ENCODE measurements at places on chromosomes 16 and 17.

DNA sequence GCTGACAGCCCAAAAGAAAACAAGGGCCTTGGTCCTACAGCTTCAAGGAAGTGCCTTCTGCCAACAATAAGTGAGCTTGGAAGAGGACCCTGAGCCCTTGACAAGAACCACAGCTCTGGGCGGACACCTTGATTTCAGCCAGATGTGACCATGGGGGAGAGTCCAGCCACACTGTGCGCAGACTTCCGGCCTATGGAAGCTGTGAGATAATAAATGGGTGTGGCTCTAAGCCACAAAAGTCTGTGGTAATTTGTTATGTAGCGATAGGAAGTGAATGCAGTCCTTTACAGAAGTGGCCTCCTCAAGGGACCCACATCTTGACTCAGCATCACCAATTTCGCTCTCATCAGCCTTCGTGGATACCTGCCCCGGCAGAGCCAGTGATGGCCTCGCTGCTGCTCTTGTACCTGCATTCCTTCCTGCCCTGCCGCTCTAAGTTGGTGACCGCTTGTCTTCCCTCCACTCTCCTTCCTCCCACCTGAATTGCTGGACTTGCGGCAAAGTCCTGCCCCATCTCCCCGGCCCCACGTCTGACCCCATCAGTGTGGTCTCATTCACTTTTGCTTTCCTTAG is 29.3 kb downstream of the PRSS54 start:
- no peak for DNase-seq

GRCh38 chr16:49620869-49621240 is 235.1 kb downstream of the ZNF423 start:
- no peak for DNase-seq

GRCh38 chr16:64450177-64450576 is 671.7 kb downstream of the CDH11 start:
- no peak for DNase-seq

GRCh38 chr17:38981636-38982035 is 14.4 kb upstream of the FBXO47 start:
- DNase-seq = no peak

DNA sequence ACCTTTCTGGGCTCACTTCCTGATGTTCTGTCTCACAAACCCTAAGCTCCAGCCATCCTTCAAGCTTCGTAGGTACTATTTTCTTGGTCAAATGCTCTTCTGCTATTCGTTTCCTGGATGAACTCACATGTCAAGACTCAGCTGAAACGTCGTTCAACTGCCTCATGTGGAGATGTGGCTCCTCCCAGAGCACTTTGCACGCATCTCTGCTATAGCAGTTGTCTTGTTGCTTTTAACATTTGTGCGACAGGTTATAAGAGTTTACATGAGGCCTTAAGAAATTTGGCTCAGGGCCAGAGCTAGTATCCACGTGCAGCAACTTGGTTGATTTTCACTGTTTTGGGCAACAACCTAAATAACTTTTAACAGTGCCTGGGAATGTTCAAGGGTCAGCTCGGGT is 2.8 kb upstream of the KRT40 start:
- no peak for DNase-seq

- no peak for DNase-seq
Observed at GRCh38 chr17:58379511-58379824, 27.5 kb upstream of the SUPT4H1 start.

DNA sequence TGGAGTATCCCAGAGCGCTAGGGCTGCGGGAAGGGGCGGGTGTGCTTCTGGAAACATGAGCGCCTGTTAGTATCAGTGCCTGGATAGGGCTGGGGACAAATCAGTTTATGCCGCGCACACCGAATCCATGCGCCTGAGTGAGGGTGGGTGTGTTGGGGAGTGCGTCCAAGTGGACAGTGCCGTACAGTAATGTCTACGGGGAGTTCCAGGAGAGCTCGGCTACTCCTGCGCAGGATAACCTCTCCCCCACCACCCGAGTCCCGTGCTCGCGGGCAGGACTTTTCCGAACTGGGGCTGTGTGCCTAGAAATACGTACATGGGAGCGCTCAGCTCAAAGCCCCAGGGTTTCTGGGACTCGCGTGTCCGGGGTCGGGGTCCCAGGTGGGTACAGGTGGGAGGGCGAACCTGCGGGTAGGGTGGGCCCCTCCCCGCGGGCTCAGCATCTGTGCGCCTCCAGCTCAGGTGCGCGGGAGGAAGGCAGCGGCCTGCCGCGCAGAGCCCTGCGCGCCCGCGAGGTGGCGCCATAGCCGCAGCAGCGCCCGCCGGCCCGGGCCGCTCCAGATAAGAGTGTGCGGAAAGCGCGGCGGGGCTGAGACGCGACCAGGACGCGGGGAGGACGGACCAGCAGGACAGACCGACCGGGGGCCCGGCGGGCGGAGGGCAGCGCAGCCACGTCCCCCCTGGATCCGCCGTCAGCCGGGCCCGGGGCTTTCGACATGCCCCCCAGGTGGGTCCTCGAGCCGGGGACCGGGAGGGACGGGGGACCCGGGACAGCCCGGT is at the start of gene HIC1:
Gene HIC1, plus strand, starts transcription at position 592 of the 780 bp plus-strand sequence. CDS start 1,588 bp downstream, outside the sequence.
- DNase-seq = peak; percentile 80

DNA sequence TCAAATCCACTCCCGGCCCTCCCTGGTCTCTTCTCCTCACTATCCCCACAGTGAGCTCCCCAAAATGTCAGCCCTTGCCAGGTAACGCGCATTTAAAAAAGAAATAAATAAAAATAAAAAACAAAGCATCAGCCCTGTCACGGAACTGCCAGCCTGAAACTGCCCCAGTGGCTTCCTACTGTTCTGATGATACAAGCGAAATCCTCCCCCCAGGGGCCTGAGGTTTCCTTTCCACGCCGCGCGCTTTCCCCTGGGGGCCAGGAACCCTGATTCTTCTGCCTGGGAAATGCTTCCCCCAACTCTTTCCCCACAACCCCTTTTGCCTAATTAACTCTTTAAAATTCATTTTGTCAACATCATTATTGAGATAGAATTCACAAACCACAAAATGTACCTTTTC is 12.2 kb upstream of the RPH3AL start:
- no peak for DNase-seq

DNA sequence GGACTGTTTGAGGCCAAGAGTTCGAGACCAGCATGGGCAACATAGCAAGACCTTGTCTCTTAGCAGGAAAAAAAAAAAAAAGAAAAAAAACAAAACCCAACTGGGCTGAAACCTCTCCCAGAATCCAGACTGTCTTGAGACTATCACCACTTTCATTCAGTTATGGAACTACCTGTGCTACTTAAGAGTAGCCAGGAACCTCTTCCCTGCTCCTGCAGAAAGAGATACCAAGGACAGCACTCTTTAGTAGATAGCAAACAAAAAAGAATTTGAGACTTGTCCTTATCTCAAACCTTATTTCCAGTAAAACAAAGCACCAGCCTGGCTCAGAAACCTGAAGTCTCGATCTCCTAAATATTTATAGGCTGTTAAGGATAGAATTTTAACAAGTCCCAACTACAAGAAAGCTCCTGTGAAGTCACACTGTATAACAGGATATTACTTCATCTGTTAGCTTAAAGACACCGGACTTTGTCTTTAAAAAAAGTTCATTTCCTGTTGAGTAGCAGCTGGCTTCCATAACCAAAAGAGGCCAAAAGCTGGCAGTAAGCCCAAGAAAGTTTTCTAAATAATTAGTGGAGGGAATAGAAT is 5.1 kb downstream of the CDR2 start:
- no peak for DNase-seq

DNA sequence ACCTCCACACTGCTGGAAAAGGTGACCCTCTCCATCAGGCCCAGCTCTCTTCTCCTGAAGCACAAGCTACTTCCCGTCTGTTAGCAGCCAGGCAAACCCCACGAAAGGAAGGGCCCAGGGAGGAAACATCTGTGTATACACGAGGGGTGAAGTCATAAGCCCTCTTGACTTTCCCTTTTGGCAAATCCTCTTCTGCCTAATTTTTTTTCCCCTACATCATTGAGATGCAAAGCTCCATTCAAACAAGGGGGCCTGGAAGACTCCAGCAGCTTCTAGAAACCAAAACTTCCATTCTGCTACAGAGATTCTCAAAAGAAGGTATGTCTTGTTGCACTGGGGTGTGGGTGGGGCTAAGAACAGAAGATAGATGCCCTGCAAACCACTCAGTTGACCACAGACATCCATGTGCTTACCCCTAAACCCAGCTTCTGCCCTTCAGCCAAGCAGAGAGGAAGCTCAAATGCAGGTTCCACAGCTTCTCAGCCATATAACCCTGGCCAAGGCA is 145.6 kb upstream of the RCVRN start:
- no peak for DNase-seq

DNA sequence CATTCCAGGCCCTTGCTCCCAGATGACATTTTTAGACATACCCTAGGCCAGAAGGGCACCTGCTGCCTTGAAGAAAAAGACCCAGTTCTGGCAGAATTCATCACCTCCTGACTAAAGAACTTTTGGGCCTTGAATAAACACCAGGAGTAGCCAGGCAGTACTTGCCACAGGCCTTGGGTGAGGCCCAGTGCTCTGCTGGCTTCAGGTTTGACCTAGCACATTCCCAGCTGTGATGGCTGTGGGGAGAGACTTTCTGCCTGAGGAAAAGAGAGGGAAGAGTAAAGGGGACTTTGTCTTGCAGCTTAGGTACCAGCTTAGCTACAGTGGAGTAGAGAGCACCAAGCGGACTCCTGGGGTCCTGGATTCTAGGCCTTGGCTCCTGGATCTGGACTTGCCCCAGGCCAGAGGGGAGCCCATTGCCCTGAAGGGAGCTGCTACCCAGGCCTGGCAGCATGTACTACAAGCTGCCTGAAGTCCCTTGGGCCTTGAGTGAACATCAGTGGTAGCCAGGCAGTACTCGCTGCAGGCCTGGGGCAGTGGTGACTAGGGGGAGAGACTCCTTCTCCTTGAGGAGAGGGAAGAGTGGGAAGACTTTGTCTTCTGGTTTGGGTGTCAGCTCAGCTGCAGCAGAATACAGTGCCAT is 44.3 kb downstream of the ABCA8 start:
- no peak for DNase-seq

DNA sequence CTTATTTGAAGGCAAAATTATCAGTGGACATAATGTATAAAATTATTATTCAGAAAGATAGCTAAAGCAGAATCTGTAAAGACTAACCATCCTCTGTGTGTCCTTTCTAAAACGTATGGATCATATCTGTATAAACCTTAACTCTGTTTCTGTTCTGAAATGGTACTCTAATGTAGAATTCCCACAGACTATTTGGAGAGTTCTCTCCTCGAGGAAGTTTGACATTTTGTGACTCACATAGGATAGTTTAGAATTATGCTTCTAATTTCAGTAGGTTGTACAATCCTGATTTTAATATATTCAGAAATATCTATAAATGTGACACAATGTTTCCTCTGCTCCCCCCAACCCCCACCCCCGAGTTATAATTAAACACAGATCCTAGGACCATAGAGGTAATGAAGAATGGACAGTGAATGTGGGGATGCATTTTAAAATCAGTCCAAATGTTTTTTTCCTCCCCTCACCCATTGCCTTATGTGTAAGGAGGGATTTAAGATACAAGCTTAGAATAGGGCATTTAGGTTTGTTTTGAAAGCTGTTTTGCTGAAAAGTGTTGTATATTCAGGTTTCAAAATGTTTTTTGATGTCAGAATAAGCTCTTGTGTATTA is 66.8 kb downstream of the BCAS3 start:
- DNase-seq = no peak

DNA sequence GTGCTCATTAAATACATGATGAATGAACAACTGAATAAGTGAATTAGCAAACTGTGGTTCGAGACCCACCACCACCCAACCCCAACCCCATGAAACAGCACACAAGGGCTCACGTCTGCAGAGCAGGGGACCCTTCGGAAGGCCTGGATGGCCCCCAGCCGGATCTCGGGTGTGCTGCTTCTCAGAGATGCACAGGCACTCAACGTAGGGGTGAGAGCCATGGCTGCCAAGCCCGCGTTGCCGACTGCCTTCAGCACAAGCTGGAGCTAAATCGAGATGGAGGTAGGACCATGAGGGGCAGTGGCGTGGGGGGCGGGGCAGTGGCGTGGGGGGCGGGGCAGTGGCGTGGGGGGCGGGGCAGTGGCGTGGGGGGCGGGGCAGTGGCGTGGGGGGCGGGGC is 93.2 kb downstream of the LITAF start:
- DNase-seq = no peak

- no peak for DNase-seq
Observed at GRCh38 chr16:81106826-81107503, 10.8 kb upstream of the GCSH start.

- no peak for DNase-seq
Observed at GRCh38 chr16:47829850-47830600, 325.8 kb downstream of the ABCC12 start.

DNA sequence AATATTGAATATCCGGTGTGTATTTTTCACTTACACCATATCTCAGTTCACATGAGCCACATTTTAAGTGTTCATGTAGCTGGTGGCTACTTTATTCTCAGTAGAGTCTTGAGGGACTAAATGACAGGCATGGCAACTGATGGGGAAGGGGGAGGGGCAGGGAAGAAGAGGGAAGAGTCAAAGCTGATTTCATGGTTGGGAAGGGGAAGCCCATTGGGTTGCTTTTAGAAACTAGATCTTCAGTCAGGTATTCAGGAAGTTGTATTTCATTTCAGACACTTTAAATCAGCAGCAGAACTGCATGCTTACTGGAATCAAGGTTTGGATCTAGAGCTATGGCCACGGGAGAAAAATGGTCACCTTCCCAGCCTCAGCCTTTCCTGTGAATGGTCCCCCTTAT is 2.9 kb upstream of the WIPI1 start:
- no peak for DNase-seq

GRCh38 chr16:14668556-14669223 is 25.4 kb downstream of the PLA2G10 start:
- no peak for DNase-seq

DNA sequence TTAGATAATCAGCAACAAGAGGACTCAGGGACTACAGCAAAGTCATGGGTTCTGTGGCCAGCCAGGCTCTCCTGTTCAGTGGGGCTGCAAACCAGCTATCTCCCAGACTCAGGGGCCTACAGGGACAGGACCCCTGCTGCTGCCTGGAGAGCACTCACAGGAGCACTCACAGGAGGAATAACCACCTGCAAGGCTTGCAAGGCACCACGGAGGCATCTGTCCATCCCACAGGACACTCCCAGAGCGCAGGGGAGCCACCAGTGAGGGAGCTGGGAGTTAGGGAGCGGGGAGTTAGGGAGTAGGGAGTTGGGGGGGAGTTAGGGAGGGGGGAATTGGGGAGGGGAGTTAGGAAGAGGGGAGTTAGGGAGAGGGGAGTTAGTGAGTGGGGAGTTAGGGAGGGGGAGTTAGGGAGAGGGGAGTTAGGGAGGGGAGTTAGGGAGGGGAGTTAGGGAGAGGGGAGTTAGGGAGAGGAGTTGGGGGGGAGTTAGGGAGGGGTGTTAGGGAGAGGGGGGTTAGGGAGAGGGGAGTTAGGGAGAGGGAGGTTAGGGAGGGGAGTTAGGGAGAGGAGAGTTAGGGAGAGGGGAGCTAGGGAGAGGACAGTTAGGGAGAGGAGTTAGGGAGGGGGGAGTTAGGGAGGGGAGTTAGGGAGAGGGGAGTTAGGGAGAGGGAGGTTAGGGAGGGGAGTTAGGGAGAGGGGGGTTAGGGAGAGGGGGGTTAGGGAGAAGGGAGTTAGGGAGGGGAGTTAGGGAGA is 5.7 kb downstream of the CANT1 start:
- DNase-seq = no peak
